A673 (cell line): ENCODE measurements at places on chromosomes 7 and 10.

- DNase-seq = no peak
Observed at GRCh38 chr7:2953099-2953498, 90.6 kb downstream of the CARD11 start.

- no peak for DNase-seq
Observed at GRCh38 chr10:87880336-87880735, 16.9 kb downstream of the PTEN start.

DNA sequence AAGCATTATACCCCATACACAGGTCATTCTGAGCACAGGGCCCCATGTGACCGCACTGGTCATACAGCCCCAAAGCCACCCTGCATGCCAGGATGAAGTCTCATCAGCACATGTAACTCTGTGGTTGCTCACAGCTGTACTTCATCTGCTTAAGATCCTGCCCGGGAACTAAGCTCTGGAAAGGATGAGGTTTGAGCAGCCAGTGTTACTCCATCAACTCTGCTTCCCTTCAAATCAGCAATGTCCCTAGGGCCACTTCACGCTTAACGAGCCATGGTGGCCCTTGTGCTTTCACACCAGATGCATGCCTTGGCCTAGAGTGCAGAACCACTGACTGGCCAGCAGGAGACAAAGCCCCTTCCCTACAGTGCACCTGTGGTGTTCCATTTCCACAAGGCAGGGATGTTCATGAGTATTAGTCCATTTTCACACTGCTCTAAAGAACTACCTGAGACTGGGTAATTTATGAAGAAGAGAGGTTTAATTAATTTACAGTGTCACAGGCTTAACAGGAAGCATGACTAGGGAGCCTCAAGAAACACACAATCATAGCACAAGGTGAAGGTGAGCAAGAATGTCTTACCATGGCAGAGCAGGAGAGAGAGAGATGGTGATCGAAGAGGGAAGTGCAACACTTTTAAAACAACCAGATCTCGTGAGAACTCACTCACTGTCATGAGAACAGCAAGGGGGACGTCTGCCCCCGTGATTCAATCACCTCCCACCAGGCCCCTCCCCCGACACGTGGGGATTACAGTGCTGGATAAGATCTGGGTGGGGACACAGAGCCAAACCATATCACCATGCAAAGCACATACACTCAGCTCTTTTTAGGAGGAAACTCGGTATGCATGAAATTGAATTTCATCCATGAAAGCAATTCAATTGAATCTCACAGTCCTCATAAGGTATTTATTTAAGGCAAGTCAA is 149.0 kb upstream of the CDCA7L start:
- DNase-seq = peak; percentile 53

GRCh38 chr10:119090026-119090795 is 9.6 kb upstream of the EIF3A start:
- no peak for DNase-seq

- no peak for DNase-seq
Observed at GRCh38 chr7:130297628-130298543, 4.9 kb downstream of the CPA4 start.

- DNase-seq = no peak
Observed at GRCh38 chr10:29613791-29614190, 21.0 kb downstream of the SVIL start.

GRCh38 chr10:110067960-110068770 is 60.4 kb downstream of the ADD3 start:
- DNase-seq = peak; percentile 75

DNA sequence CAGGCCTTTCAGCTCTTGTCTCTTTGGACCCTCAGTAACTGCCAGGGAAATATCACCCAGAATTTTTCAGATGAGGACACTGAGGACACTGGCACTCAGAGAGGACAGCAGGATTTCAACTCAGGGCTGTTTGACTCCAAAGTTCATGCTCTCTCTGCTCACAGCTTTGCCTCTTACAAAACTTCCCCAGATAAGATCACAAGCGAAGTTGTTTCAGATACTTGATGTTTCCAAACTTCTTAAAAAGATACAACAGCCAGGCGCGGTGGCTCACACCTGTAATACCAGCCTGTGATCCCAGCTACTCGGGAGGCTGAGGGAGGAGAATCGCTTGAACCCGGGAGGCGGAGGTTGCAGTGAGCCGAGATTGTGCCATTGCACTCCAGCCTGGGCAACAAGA is 32.4 kb upstream of the ZRANB1 start:
- no peak for DNase-seq

DNA sequence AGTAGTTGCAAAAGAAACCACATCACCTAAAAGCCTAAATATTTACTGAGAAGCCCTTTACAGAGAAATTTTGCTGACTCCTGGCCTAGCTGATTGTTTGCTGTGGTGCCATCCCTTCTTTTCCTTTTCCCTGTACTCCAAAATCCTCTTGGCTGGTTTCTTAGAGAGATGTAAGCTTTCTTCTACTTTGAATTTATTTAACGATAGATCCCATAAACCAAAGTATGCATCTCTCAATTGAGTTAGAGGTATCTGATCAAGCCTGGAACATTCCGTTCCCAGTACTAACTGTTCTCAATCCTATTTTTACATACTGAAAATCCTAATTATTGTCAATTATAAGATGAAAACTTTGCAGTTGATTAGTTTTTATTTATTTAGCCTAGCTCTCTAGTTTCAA is 6.3 kb downstream of the TMEM60 start:
- DNase-seq = no peak

DNA sequence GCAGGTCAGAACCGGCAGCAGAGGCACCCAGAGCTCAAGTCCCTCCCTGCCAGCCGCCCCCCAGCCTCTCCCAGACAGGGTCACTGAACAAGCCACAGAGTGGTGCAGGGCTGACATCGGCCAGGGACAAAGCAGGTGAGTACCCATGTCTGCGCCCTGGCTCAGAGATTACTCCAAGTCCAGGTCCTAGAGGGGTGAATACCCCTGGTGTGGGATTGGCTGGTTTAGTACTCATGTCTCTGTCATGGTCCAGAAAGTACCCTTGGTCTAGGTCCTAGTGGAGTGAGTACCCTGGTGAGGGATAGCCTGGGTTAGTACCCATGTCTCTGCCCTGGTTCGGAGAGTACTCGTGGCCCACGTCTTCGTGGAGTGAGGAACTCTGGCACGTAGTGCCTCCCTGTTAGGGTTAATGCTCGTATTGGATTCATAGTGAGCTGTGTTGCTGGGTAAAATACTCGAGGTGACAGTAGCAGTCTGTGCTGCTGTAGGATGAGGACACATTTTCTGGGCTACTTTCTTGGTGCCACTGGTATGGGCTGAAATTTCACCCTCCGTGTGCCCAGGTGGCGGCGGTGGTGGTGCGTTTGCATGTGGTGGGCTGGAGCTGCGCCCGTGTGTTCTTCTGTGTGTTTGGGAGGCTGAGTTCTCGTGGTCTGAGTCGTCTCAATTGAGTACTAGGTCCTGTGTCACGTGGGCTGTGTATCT is 25.5 kb upstream of the KNDC1 start:
- DNase-seq = no peak

GRCh38 chr10:80713398-80713928 is 175.8 kb downstream of the SH2D4B start:
- no peak for DNase-seq

- no peak for DNase-seq
Observed at GRCh38 chr10:107032700-107033401, 131.7 kb downstream of the SORCS1 start.

GRCh38 chr7:44470628-44471245 is 19.7 kb downstream of the NUDCD3 start:
- DNase-seq = no peak

DNA sequence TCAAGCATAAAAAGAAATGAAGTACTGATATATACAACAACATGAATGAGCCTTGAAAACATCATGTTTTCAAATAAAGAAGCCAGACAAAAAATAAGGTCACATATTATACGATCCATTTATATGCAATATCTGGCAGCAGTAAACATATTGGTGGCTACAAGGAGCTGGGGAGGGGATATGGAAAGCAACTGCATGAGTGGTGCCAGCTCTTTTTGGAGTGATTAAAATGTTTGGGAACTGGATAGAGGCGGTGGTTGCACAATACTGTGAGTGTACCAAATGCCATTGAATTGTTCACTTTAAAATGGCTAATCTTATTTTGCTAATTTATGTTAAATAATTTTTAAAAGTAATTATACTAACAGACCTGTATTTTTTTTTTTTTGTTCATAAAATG is 481.7 kb downstream of the PCDH15 start:
- no peak for DNase-seq

GRCh38 chr10:43785252-43785651 is 136.6 kb upstream of the ZNF32 start:
- peak; percentile 18 for DNase-seq

- no peak for DNase-seq
Observed at GRCh38 chr7:85074016-85074415, 112.8 kb downstream of the SEMA3D start.

GRCh38 chr7:128150223-128150865 is 90.7 kb upstream of the LEP start:
- no peak for DNase-seq

GRCh38 chr10:78648256-78648860 is 420.4 kb upstream of the ZMIZ1 start:
- no peak for DNase-seq

DNA sequence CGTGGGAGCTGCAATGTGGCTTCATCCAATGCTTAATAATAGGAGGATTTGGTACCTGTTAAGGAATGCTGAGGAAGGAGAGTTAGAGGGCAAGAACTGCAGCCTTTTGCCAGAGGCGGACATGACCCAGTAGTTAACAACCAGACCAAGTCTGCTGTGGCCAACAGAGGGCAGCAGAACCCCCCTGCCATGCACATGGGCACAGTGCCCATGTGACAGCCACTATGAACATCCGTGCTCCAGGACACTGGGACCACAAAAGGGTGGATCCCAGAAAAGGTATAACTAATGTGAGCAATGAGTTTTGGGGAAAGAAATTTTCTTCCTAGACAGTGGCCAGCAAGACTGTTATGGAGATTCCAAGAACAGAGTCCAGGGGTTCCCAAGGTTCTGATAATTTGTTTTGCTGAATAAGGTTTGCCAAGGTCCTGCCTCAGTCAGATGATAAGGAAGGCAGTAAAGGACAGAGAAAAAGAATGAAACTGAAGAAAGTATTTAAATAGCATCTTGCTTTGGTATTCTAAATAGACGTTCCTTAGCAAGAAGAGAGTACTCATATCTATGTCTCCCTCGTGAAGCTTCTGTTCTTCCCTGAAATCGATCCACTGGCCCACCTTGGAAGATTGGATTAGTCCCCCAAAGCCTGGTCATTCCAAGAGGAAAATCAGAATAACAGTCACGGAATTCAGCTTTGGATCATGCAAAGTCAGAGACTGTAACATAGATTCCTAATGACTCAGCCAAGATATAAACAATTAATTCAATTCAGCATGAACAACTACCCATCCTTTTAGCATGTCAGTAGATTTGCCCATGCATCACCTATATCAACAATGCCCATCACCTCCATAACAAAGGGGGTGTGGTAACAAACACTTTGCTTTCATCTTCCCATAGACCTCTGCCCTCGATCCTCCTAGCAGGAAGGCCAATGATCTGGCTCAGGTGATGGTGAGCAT is 56.0 kb downstream of the LGI1 start:
- peak; percentile 64 for DNase-seq

DNA sequence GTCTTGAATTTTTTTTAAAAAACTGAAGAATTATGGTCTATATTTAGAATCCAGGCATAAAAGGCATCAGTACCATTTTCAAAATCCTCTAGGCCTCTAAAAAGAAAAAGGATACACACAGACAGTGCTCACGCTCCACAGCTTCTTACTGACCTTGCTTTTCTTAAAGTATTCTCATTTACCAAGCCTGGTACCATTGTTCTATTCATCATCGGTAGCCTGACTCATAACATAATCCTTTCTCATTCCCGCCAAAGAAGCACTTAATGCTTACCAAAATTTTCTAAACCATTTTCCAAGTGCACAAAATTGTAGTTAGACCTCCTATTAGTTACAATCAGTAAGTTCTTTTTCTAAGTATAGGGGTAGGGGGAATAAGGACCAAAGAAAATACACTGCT is 54.6 kb downstream of the ATE1 start:
- DNase-seq = peak; percentile 49

- DNase-seq = no peak
Observed at GRCh38 chr7:44995555-44996493, 4.2 kb upstream of the CCM2 start.

DNA sequence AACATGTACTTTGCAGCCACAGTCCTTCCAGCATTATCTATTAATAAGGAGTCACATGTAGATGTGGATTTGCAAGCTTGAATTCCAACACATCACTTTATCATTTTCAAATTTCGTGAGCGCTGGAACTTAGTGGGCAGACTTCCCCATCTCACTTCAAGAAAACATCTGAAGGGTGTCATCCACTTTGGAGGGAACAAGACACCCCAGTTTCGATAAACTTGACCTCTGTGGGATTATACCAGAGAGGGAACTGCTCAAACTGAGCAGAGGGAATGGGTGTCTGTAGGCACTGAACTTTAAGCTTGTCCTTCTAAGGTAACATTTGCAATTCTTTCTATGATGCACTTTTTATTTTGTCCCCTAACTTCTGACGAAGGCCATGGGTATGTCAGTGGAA is 27.5 kb downstream of the ADRB1 start:
- DNase-seq = no peak

DNA sequence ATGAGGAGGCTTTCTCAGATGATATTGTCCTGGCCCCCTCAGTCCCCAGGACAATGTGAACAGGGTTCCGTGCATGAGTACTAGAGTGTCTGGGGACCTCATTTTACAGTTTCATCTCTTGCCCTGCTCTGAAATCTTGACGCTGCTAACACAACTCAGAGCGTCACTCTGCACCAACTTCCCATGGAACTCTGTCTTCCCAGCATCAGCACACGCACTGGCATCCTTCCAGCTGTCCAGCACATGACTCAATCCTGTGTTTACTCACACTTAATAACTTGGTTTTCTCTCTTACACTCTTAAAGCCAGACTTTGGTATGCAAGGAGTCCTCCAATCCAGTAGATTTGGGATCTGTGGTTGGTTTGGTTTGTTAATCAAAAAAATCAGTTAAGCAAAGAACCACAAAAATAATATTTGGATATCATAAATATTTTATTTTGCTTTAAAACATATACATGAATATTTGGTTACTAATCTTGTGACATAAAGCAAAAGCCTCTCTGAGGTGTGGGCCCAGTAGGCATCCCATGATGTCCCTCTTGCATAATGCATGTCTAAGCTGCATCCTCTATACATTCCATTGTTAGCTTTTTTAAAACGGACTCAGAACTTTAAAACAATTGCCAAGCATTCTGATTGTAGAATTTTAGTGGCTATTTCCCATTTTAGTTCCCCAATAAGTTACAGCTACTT is 131.0 kb downstream of the CXCL12 start:
- DNase-seq = no peak

- DNase-seq = peak; percentile 23
Observed at GRCh38 chr7:30428246-30429155, 50.1 kb downstream of the NOD1 start.

DNA sequence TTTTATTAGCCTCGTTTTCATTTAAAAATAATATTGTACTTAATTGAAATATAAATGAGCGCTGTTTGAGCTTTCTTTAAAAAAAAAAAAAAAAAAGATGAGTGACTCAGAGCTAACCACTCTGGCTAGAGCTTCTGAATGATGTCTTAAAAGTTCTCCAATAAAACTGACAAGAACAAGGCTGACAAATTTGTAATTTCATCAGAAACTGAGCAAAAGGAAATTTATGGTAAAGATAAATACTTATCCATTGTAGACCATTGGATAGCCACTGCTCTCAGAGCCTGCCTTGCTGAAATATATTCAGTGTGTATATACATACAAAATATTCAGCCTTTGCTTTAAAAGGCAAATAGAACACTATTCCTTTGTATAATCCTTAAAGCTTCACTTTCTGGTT is 91.2 kb upstream of the OIT3 start:
- DNase-seq = no peak
